RWPE1 (cell line): ENCODE measurements at places on chromosomes 1 and 21.

GRCh38 chr21:14589855-14590563 is 43.9 kb upstream of the SAMSN1 start:
- no peak for DNase-seq

DNA sequence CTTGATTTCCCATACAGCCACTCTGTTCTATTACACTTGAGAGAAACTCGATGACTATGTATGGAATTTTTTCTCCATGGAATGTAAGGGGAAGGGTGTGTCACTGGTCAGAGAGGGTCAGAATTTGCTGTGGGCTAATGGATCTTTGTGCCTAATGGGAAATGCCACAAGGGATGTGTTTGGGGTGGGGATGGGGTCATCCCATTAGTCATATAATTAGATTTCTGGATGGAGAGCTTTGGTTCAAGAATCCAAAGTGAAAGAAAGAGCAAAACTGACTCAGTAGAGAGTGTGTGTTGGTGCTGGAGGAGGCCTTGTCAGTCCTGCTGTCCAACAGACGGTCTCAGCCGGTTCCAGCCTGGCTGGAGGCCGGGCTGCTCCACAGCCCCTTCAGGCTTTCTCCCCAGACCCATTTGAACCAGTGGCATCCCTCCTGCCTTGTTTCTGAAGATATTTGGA is 86.4 kb downstream of the LAMC2 start:
- DNase-seq: peak; percentile 90

- no peak for DNase-seq
Measured at GRCh38 chr21:26412885-26413284, 160.2 kb downstream of the CYYR1 start.

DNA sequence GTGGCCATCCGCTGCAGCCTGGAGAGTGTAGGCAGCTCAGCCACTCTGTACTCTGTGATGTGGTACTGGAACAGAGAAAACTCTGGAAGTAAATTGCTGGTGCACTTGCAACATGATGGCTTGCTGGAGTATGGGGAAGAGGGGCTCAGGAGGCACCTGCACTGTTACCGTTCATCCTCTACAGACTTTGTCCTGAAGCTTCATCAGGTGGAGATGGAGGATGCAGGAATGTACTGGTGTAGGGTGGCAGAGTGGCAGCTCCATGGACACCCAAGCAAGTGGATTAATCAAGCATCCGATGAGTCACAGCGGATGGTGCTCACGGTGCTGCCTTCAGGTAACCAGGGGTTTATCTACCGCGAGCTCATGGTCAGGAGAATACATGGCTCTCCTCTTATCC is 24.0 kb downstream of the CD101 start:
- DNase-seq: no peak

DNA sequence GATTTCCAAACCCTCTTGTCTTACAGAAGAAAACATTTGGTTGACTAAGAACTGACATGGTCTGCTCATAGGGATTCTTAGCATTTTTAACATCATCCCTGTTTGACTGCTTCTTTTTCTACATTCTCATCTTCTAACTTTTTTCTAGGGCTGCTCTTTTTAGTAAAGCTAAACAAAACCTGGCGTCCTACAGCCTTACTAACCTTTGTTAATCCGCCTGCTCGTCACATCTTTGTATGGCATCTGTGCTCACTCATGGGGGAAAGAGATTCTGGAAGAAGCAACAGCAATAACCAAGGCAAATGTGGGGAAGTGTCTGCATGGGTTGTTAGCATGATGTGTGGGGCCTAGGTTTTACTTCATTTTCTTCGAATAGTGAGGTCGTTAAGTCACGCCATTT is 92.0 kb downstream of the KIF1B start:
- no peak for DNase-seq

DNA sequence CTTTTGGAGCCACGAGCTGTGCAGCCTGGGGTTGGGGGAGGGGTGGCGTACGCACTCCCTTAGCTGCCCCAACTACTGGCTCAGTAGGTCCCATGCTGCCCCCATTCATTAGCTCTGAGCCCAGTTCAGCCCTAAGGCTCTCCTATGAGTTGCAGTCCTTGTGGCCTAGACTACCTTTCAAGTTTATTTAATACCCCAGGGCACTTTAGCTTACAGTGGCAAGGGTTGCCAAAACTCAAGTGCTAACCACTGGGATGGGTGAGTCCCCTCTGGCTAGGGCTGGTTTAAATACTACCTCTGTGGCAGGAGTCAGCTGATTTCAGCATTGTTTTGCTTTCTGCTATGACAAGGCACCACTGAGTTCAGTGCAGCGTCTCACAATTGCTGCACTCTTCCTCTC is 118.2 kb downstream of the ODF2L start:
- no peak for DNase-seq

DNA sequence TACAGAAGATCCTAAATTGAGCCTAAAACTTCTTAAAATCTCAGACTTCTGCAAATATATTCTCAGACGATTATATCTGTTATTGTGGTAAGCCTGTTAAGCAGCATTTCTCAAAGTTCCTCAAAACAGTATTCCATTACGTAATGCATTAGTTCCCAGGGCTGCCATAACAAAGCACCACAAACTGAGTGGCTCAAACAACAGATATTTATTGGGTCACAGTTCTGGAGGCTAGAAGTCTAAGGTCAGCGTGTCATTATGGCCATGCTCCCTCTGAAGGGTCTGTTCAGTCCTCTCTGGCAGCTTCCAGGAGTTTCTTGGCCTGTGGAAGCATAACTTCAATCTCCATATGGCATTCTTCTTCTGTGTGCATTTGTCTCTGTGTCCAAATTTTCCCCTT is 103.5 kb upstream of the ST6GALNAC5 start:
- DNase-seq: no peak

GRCh38 chr1:47241114-47242113 is 9.4 kb upstream of the TAL1 start:
- DNase-seq: no peak

DNA sequence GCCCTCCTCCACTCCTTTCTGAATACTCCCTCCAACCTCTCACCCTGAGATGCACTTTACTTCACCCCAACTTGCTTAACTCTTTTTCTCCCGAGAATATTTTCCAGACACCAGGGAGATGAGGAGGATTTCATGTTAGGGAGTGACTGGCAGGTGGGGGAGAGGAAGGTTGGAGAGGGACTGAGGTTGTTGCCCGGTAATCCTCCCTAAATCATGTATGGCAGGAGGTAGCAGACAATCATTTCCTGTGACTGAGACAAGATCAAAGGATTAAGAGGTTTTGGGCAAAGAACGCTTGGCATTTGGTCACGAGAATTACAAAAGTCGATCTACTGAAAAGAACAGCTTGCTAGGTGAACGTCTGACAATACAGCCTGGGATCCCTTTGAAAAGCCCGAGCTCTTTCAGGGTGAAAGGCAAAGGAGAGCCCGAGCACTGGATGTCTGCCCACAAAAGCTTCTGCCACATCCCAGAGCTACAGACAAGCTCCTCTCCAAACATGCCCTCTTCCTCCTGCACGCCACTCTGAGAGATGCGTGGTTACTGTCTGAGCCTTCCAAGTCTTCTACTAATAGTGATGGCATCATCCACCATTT is 154.1 kb downstream of the DAB1 start:
- no peak for DNase-seq

- DNase-seq: no peak
Measured at GRCh38 chr1:36919491-36920145, 114.7 kb downstream of the GRIK3 start.

GRCh38 chr1:16451841-16452528 is 11.5 kb downstream of the NECAP2 start:
- no peak for DNase-seq

- DNase-seq: peak; percentile 87
Measured at GRCh38 chr1:3543076-3544039, 68.0 kb downstream of the MEGF6 start.

GRCh38 chr1:88399690-88400089 is 284.4 kb upstream of the PKN2 start:
- no peak for DNase-seq

GRCh38 chr1:34380526-34381124 is 203.9 kb downstream of the C1orf94 start:
- DNase-seq: no peak

GRCh38 chr1:36165145-36165544 is 9.2 kb downstream of the MAP7D1 start:
- no peak for DNase-seq

- no peak for DNase-seq
Measured at GRCh38 chr1:69739251-69739605, 171.5 kb downstream of the LRRC7 start.

- no peak for DNase-seq
Measured at GRCh38 chr21:19541602-19542001, 1138.0 kb upstream of the TMPRSS15 start.

- no peak for DNase-seq
Measured at GRCh38 chr1:110673197-110673701, 1.5 kb downstream of the KCNA3 start.

- no peak for DNase-seq
Measured at GRCh38 chr1:113429461-113430153, 39.3 kb downstream of the MAGI3 start.
